ENCODE measurements at places on chromosomes 2 and 18.

GRCh38 chr2:109438146-109438545 lies 175.6 kb downstream of the SEPTIN10 start:
- no peak for DNase-seq

GRCh38 chr18:60549338-60549960 lies 176.9 kb upstream of the MC4R start:
- no peak for DNase-seq

DNA sequence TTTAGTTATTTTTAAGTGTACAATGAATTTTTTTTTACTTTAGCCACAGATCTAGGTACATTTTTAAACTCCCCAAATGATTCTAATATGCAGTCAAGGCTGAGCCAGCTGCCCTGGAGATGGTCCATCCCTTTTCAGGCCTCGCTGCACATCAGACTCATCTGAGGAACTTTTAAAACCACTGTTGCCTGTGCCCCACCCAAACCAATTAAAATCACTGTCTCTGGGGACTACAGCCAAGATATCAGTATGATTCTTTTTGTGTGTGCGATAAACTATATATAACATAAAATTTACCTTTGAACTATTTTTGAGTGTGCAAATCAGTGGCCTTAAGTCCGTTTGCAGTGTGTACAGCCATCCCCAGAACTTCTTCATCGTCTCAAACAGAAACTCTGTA lies 9.1 kb upstream of the MALT1 start:
- no peak for DNase-seq

- no peak for DNase-seq
Measured at GRCh38 chr18:37487400-37487867, 78.2 kb downstream of the CELF4 start.

DNA sequence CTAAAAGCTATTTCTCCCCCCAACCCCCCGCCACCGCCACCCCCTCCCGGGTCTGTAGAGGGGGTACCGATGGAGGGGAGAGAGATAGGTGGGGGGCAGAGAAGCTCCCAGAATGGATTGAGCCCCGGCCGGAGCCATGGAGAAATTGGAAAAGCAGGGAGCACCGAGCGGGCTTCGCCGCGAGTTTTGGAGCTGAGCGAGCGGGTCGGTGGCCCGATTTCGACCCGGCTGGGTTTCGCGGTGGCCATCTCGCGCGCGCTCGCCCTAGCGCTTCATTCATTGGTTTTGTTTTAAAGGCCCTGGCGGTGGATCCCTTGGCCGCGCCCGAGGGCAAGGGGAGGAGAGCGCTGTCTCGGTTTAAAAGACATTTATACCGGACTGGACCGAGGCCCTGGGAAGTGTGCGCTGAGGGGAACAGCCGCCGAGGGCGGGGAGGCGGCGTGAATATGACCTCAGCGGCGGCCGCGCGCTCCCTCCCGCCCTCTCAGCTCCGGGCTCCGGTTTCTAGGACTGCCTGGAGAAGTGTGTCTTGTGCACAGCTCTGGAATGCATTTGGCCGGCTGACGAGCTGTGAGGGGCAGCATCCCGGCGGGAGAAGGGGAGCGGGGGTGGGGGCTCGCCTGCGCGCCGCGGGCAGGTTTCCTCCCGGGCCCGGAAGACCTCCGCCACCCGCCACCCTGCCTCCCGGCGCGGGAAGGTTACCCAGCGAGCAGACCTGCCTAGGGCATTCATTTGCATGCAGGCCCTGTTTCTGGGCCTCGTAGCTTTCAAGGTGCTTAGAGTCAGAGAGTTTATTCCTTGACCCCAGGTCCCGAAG lies 1.7 kb upstream of the SMAD7 start:
- DNase-seq: no peak

- DNase-seq: no peak
Measured at GRCh38 chr2:118683460-118683859, 164.0 kb downstream of the EN1 start.

DNA sequence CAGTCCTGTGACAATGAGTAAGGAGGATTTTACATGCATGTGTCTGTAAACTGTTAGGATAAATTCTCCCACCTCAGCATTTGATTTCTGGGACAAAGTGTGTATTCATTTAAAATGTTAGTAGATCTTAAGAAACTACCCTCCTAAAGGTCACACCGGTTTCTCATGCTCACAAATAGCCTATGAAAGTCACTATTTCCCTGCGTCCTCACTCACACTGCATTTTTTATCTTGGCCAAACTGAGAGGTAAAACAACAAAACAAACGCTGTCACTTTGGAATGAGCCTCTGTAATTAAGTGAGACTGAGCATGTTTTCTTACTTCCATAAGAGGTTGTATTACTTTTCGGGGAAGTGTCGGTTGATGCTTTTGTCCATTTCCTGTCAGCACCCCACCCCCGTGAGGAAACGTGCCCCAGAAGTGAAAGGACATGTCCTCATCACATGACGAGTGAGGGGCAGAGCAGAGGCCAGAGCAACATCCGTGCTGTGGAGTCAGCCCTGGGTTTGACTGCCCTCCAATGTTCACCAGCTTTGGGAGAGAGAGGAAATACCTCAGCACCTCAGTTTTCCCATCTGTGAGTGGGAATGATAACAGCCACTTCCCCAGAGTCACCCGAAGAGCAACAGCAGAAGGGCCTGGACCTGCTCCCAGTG lies 3.1 kb downstream of the GYPC start:
- DNase-seq: no peak

DNA sequence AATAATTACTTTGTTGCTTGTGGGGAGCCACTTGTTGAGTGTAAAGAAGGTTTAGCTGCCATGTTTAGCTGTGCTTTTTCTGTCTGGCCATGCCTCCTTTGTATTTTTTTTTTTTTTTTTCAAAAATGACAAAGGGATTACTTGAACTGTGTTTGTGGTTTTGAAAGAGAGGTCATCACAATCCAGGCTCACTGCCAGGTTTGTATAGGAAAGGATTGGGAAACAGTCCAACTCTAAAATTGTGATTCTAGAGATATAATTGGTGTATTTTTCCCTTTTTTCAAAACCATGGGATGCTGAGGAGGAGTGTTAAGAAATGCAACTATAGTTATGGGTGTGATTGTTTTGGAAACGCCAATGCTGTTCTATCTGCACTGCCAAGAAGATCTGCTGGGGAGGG lies 4.3 kb downstream of the ITPRIPL1 start:
- no peak for DNase-seq

DNA sequence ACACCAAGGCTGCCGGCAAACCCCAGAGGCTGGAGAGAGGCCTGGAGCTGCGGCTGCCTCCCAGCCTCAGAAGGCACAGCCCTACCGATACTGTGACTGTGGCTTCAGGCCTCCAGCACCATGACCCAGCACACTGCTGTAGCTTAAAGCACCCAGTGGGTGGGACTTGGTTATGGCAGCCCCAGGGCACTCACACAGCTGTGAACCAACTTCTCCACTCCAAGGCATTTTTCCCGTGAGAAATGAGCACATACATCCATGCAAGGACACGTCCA lies 199.5 kb downstream of the NDUFA10 start:
- DNase-seq: no peak

DNA sequence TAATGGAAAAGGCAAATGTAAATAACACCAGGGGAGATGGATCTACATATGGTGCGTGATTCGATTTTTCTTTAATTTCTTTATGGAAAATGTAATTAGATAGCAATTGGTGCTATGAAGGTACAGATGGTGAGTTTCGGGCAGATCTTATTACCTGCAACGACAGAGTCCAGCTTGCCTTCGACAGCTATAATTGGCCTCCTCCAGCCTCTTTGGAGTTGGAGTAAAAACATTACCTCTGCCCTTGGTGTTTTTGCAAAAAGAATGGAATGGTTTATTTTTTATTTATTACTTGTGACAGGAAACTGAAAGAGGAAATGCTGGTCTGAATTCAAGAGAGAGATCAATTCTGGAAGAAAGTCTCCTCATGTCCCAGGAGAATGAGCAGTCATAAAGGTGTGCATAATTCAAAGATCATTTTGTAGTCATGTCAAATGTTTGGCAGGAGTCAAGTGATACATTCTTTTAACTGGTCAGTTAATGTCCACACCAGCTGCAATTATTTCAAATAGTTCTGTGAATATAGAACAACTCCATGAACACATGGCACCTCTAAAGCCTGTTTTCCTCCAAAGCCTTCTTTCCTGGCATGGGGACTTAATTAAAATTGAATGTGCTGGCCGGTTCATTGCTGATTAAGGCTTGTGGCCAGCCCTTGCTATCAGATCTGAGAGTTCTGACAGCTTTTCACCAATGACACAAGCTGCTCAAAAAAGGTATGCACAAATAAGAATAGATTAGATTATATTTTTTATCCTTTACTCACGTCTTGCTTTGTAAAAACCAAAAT lies 46.9 kb upstream of the KCNH7 start:
- DNase-seq: no peak

DNA sequence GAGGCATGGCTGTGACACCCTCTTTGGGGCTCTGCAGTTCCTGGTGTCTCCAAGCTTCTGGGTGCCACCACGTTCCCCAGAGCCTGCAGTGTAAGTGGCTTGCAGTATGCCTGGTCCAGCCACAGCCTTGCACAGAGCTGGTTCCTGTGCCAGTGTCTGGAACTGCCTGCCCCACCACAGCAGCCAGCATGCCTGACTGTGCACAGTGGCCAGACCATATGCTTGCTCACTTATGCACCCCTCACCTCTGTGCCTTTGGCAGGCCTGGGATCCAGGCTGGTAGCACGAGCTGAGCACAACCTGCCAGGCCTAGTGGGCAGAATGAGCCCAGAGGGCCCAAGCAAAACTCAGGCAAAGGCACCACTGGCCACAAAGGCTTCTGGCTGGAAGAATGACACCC lies 154.1 kb downstream of the DPP4 start:
- DNase-seq: no peak

DNA sequence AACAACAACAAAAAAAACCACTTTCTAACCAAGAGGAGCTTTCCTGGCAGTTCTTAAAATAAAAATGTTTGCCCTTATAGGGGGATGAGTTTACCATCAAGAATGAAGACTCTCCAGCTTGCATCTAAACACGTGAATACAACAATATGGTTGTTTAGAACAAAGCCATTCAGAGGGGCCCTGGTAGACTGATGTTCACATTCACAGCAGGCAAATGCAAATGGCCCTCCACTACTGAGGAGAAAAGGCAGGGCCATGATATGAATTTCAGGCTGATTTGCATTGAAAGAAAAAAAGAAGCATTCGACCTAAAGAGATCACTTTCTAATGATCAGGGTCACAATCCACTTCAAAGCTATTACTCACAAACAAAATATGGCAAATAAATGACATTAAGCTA lies 65.3 kb upstream of the OTOS start:
- DNase-seq: no peak

All from stimulated activated CD8-positive, alpha-beta memory T cell treated with anti-CD3 and anti-CD28 coated beads, Interleukin-15, amount 100 ng/mL, for 1 hour (primary cell).